ENCODE measurements at places on chromosomes 12 and 14.

DNA sequence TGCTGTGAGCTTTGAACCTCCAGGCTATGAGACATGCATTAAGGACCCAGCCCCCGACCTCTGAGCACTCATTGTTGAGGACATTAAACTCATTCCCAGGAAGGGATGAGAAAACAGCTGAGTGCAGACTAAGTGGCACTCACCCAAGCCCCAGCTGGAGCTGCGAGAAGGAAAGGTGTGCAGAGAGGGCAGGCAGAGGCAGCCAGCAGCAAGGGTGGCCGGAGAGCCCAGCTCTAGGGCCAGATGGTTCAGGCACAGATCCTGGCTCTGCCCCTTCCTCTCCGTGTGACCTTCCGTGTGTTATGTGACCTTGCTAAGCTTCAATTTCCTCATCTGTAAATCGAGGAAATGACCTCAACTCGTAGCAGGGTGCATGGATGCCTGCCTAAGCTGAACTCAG lies 3.7 kb downstream of the TSPAN11 start:
- no peak for DNase-seq

- DNase-seq: no peak
Measured at GRCh38 chr14:87042354-87042753, 950.6 kb downstream of the GALC start.

DNA sequence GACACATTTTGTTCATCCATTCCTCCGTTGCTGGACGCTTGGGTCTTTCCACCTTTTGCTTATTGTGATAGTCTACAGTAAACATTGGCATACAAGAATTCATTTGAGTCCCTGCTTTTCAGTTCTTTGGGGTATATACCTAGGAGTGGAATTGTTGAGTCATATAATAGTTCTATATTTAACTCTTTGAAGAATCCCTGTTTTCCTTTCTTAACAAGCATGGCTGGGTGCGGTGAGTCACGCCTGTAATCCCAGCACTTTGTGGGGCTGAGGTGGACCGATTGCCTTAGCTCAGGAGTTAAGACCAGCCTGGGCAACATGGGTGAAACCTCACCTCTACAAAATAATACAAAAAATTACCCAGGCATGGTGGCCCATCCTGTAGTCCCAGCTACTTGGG lies 75.4 kb downstream of the CCDC92 start:
- no peak for DNase-seq

DNA sequence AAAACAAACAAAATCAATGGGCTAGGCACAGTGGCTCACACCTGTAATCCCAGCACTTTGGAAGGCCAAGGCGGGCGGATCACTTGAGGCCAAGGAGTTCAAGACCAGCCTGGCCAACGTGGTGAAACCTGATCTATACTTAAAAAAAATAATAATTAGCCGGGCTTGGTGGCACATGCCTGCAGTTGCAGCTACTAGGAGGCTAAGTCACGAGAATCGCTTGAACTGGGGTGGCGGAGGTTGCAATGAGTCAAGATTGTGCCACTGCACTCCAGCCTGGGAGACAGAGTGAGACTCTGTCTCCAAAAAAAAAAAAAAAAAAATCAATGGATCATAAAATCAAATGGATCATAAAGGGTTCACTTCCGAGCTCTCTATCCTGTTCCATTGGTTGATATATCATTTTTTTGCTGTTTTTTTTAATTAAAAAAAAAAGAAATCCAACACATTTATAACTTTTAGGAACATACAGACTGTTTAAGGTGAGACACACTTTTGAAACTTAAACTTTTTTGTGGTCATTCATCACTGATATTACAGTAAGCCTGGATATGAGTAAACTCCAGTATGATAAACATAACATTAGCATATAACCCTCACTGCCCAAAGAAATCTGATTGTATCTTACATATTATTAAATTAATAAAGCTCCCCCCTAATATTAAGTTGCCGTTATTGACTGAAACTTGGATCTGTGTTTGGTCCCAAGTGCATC lies 22.1 kb downstream of the MOK start:
- DNase-seq: no peak

GRCh38 chr12:45880533-45880932 lies 109.8 kb downstream of the SCAF11 start:
- DNase-seq: no peak

GRCh38 chr12:70247653-70248199 lies 4.5 kb downstream of the CNOT2 start:
- no peak for DNase-seq
